ENCODE measurements at places on chromosomes 5 and 9.

DNA sequence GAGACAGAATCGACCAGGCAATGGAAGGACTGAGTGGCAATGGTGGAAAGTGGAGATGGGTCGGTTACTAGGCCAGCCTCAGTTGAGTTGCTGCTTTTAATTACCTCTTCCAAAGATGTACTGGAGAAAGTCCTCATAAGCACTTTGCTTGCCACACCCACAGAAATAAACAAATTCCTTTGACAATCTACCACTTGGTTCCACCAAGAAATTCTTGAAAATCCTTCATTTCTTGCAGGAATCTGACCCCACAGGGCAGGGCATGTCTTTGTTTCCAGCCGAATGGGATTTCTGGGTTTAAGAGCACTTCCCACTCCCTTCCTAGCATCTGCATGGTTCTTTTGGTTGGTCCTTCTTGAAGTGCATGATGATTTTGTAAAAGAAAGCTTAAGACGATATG lies 54.5 kb downstream of the ADAMTS12 start:
- DNase-seq: no peak

DNA sequence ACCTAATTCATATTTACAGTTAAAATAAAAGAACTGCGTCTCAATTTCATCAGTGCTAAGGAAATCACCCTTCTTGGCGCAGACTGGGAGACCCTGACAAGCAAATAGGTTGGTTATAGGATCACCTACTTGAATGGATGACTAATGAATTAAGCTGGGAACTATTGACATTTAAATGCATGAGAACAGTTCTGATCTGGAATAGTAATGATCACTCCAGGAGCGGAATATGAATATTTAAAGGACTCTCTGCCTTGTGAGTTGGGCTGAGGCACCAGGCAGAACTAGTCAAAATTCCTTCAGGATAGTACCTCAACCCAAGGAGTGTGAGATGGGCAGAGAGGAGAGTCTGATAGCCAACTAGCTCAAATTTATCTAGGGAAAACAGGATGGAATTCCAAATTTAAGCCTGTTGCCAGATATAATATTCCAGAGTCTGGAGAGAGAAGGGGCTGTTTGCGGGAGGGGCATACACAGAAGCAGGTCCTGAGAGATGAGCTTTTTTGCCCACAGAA lies 364.4 kb downstream of the CSNK1G3 start:
- peak; percentile 23 for DNase-seq

GRCh38 chr9:114205171-114206015 lies 50.1 kb downstream of the COL27A1 start:
- DNase-seq: no peak

DNA sequence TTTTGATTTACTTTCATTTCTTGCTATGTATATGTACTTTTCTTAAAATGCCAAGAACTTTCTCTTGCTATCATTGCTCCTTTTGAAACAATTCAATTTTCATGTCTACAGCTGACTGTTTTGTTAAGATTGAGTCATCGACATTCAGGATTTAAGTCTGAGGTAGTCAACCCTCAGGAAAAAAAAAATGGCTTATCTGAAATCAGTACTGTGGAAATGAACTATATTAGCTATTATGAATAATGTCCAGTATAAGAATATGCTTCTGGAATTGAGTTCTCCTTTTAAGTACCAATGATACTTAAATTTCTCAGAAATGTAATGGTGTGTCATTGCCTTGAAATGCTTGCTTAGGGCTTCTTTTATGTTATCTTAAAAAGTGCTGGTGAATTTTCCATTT lies 37.9 kb downstream of the TNFAIP8 start:
- DNase-seq: no peak

GRCh38 chr5:66653325-66653724 lies 57.1 kb downstream of the MAST4 start:
- peak; percentile 30 for DNase-seq

DNA sequence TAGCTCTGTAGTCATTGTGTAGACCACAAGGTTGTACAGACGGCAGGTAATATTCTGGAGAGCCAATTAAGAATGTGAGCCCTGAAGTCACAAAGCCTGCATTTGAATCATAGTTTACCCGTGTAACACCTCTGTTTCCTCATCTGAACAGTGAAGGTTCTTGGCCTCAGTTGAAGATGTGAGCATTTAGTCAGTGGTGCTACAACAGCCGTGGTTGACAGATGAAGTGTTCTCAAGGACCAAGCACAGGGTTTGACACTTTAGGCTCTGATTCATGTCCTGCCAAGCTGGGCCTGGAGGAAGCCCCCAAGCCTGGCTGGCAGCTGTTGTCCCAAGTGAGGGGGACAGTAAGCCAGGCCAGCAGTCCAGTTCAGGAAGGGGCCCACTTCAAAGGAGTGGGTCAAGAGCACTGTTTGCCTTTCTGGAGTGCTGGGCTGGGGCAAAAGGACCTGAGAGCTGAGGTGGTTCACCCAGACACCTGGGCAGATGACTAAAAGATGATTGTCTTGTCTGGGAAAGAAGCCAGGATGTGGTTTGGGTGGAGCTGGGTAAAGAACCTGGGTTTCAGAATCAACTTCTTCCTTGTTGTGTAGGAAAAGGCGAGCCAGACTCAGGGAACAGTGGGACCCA lies 20.7 kb downstream of the FAXDC2 start:
- no peak for DNase-seq

DNA sequence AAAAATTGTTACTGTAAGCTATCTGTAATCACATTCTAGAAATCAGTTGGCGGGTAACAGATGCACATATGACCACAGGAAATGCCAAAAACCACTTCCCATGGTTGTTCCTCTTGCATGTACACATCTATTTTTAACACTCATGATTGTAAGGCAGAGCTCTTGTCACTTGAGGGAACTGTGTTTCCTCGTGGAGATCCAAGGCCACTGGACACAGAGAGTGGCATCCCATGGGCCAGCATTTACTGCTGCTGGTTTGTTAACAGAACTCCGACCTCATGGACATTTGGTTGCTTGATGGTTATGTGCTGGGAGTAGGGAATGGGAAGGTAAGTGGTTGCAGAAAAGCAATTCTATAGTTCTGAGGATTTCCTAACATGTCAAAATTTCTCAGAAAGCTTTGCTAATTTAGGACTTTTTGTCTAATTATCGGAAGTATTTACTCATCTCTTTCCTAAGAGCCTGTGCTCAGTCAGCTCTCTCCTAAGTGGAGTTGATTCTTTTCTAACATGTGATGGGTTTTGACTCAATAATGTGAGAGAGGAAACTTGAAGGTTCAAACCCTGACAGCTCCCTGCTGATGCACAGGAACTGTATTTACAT lies 202.0 kb upstream of the NR3C1 start:
- DNase-seq: no peak

DNA sequence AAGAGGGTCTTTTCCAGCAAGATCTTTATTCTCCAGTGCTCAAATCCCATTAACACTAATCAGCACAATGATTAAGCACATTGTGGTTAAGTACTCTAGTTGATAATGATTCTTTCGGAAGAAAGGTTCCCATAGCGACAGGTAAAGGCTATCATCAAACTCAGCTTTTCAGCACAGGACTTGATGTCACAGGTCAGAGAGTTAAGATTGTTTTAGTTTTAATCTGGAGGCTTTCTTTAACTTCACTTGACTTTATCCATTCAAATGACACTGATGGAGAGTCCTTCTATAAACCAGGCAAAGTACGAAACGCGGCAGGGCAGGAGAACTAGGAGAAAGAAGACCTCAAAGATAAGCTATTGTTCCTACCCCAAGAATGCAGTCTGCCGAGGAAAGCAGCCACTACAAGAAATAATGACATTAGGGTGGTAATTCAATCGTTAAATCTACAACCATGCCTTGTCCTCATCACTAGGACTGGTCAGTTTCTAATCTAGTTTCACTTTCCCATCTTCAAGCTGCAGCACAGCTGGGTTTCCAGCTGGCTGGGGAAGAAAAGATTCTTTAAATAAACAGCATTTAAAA lies 4.6 kb downstream of the NRG2 start:
- DNase-seq: peak; percentile 93

GRCh38 chr5:132363431-132364112 lies 5.9 kb upstream of the SLC22A5 start:
- DNase-seq: no peak

GRCh38 chr9:93123561-93124283 lies 10.3 kb downstream of the NINJ1 start:
- DNase-seq: no peak

DNA sequence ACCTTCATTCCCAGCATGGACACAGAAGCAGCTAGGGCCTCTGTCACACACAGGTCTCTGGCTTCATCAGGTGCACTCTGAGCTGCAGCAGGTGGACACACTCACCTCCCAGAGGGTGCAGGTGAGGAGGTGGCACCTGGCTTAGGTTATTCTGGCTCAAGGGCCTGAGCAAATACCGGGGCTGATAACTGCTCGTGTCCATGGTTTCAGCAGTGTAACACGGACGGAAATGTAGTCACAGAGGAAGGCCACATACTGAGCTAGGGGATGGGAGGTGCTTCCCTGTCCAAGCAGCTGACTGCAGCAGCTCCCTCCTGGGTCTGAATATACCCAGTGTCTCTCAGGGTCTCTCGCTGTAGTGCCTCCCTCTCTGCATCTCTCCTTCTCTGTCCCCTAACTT lies 5.7 kb downstream of the PHF2 start:
- DNase-seq: peak; percentile 29

DNA sequence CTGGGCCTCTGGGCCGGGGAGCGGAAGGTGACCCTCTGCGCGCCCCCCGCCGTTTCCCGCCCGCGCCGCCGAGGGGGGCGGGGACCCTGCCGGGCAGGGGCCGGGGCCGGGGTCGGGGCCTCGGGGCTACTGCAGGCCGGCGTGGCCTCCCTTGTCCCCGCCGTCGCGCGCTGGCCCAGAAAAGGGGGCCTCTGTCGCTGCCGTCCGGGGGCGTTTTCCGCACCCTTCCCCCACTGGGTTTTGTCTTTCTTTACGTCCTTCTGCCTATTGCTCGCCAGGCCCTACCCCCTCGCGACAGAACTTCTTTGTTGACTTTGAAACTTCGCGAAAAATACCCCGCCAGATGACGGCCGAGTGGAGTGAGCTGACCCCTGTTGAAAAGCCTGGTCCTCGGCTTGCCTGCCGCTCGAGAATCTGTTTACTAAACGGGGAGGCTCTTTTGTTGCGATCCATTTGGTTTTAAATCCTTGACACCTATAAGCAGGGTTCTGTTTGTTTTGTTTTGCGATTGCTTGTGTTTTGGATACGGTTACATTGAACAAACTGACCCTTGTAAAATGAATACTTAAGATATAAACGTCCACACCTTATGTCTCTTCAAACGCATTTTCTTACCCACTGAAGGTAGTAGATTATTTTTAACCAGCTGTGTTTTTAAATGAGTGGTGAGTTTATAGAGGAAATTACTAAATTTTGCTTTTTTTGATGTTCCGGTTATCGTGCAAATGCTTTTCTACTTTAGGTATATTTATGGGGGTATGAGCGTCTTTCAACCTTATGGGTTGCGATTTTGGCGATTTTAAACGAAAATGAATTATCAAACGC lies 765 bp downstream of the MARCHF6 start:
- DNase-seq: peak; percentile 84

DNA sequence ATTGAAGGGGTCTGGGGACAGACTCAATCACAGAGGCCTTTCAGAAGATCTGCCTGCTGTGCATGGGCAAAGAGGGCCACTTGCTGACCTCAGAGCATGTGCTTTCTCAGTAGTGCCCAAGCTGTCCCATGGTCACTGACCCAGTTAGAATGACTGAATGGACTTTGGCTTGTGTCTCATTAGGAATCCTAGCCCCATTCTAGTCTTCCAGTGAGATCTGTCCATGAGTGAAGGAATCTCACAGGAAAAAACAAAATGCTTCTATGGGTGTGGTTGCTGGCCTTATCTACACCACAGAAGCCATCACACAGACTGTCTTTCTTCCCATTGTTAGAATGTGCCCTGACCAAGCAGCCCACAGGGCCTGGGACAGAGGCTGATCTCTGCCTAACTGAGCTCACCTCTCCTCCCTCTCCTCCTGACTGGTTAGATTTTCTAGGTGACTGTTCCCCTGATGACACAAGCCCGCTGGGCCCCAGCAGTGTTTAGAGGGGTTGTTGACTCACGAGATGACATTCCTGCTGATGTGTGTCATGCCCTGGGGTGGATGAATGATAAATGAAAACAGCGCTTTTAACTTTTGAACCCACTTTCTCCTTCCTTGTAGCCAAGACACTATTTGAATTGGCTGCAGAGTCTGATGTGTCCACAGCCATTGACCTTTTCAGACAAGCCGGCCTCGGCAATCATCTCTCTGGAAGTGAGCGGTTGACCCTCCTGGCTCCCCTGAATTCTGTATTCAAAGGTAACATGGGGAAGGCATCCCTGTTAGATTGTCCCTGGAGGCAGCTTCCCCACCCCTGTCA lies 24.8 kb downstream of the TGFBI start:
- peak; percentile 89 for DNase-seq

- no peak for DNase-seq
Measured at GRCh38 chr9:98790134-98790841, 6.1 kb downstream of the ANKS6 start.

DNA sequence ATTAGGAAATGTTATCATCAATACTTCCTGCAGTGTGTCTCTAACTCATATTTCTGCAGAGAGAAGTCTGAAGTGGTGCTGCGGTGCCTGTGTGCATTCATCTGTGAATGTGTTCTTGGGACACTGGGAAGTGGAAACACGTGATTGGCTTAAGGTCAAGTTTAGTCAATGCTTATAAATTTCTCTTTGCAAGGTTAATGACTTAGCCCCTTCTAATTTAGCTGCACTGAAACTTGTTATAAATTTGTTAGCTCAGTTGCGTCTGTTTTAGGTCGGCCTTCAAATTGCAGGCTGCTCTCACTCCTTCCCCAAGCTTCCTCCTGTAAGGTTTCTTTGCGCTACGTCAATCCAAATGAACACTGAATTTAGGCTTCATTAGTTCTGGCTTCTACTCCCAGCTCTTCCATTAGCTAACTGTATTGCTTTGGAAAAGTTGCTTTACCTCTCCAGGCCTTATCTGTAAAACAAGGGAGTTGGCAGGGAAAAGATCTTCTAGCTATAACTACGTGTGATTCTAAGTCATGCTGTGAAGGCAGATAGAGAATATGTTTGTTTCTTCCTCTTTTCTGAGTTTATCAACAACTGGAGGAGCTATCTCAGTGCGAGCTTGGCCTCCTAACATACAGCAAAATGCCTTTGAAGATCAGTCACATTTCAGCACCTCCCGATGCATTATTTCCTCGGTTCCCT lies 341.8 kb downstream of the NFIB start:
- DNase-seq: peak; percentile 74

DNA sequence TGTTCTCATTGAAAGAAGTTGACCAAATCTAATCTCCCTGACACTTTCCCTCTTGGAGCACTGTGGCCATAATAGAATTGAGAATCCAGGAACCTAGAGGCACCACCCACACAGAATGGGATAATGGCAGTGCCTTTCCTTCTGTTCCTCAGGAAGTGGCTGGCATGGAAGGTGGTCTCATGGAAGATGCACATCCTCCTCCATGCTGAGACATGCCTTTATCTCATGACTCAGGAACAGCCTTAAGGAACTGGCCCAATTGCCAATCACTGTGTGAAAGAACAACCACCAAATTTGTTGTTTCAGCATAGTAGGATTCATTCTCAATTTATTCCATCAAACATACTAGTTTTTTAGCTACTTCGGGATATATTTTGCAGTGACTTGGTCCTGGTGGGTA lies 137.5 kb upstream of the RASGRF2 start:
- no peak for DNase-seq

- no peak for DNase-seq
Measured at GRCh38 chr9:4317681-4318080, 17.8 kb upstream of the GLIS3 start.

GRCh38 chr5:142827934-142828576 lies 57.9 kb downstream of the ARHGAP26 start:
- no peak for DNase-seq
